Astrocyte (in vitro differentiated cells and primary cell): ENCODE measurements at places on chromosomes 2 and 18. TPM values are rescaled to one million over a fixed set of nuclear protein-coding genes. Genes with fewer than 3 reads are reported as not detected.
A peak's percentile ranks its signal among the peaks of the same experiment; 100 is the strongest.

The DSG2 gene
- total RNA-seq, result 154 and 168 TPM in 2 replicates

The AKAIN1 gene
- not detected in 2 replicates for total RNA-seq

The INHBB gene
- 7.1 and 19.8 TPM in 2 replicates for total RNA-seq

The PLEKHH2 gene
- total RNA-seq, result 0.84 and 1.1 TPM in 2 replicates

The ECEL1 gene
- 0.14 TPM in 1 of 2 replicates, not detected in the other for total RNA-seq

The XDH gene
- 1.9 and 2.2 TPM in 2 replicates for total RNA-seq

The FECH gene
- total RNA-seq, result 25.1 and 31.7 TPM in 2 replicates

The SERPINB11 gene
- not detected in 2 replicates for total RNA-seq

The RPS27A gene
- 746 and 840 TPM in 2 replicates for total RNA-seq

The MARCHF4 gene
- 28.1 and 42.8 TPM in 2 replicates for total RNA-seq

The REG1B gene
- total RNA-seq, result not detected in 2 replicates

The TGFA gene
- 0.55 and 1.4 TPM in 2 replicates for total RNA-seq

The SULT1C2 gene
- total RNA-seq, result 0.23 TPM in 1 of 2 replicates, not detected in the other

The OR6B2 gene
- total RNA-seq, result not detected in 2 replicates

The LMAN1 gene
- total RNA-seq, result 123 and 141 TPM in 2 replicates

The RAMP1 gene
- total RNA-seq, result 9.1 and 13.7 TPM in 2 replicates

The SLC9A2 gene
- total RNA-seq, result 0.32 TPM in 1 of 2 replicates, not detected in the other

The USP40 gene
- total RNA-seq, result 23.6 and 25.4 TPM in 2 replicates

The SLC4A5 gene
- total RNA-seq, result 0.36 and 0.41 TPM in 2 replicates

The GPR155 gene
- total RNA-seq, result 9.3 and 11.0 TPM in 2 replicates

The SCYGR3 gene
- total RNA-seq, result not detected in 2 replicates

The CCL20 gene
- total RNA-seq, result not detected in 2 replicates

The KATNAL2 gene
- total RNA-seq, result 3.0 and 3.8 TPM in 2 replicates

- no peak for DNase-seq
These were observed 45.3 kb upstream of the STAT1 start for GRCh38 chr2:191059308-191059707.

DNA sequence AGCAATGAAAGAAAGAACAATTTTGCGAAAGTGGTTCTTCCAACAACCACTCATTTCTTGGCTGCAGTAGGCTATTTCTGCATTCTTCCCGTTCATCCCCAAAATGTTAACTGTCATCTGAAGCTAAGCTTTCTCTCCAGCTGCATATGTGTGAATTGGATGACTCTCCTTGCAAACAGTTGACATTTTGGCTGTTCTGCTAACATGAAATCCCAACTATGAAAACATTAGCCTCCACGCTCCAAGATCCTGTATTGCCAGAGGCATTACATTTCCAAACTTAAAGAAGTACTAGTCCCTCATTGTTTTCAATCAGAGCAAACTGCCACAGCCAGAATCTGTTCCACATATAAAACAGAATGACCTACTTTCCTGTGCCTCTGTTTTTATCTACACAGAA is 88.5 kb downstream of the TGIF1 start:
- DNase-seq, result no peak

DNA sequence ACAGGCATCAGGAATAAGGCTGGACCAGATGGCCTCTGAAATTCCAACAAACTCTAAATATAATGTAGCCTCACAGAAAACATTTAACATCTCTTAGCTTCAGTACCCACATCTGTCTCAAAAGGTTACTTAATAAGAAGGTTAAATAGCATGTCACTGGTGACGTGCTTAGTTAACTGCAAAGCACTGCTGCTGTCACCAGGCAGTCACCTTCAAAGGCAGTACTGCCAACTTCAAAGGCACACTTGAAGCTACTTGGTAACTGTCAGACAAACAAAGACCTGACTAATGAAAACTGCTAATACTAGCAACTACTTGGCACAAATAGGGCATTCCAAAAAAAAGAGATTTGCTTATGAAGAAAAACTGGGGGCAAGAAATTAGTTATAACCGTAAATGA is 36.2 kb downstream of the EPG5 start:
- no peak for DNase-seq

DNA sequence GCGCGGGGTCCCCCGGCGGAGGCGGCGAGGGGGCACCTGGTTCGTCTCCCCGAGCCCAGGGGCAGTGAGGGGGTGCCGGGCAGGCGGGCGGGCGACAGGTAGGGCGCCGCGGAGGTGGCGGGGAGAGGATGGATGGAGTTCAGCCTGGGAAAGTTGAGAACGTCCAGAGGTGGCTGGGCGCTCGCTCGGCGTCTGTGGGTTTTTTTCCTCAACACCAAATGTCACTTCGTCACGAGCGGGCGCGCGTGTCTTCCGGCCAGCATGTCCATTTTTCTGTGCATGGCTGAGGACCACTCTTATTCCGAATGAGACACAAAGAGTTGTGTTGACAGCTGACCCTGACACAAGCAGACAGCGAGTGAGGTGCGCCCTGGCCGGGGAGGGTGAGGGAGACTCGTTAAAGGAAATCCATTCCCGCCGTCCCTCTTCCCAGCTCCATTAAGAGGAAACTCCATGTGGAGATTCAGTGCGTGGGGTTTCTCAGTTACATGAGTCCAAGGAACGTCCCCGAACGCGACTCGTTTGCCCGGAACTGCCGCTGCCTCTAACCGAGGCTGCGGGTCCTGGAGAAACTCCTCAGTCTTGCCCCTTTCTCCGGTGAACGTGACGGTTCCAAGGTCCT is 859 bp downstream of the GREB1L start:
- peak; percentile 17 for DNase-seq

DNA sequence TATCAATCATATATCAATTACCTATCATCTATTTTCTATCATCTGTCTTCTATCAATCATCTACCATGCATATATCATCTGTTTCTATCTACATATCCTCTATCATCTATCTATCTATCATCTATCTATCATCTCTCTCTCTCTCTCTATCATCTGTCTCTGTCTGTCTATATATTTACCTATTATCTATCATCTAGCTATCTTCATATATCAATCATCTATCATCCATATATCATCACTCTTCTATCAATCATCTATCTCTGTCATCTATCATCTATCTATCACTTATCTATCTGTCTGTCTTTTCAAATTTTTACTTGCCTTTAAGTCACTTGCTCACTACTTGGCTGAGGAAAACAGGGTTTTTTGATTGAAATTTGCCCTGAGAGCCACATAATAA is 592.3 kb downstream of the DCDC2C start:
- DNase-seq, result no peak

DNA sequence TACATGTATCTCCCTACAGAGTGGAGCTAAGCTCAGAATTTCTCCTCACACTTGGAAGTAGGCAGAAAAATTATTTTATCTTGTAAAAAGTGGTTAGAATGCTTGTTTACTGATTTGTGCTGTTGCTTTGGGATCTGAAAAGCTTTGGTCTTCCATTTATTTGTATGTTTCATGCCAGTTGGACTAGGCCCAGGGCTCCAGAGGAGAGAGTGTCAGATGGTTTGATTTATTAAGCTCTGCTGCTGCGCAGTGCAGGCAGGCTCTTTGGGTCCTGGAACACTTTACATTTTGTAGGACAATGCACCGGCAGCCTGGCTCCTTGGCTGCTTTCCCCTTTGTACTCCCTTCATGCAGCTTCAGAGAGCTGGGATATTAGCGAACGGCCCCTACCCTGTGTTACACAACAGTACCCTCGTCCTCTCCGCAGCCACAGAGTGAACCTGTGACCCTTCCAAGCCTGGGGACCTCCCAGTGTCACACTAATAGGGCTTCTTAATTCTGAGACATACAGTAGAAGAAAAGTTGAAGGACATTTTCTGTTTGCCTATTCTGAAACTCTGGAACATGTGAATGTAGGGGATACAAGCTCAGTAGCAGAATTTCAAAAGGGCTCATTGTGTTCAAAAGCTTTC is 56.7 kb upstream of the EML6 start:
- peak; percentile 24 for DNase-seq

GRCh38 chr18:4369705-4370104 is 85.4 kb downstream of the DLGAP1 start:
- DNase-seq, result no peak

GRCh38 chr18:47931718-47932103 is 1.3 kb upstream of the SMAD2 start:
- DNase-seq, result no peak

DNA sequence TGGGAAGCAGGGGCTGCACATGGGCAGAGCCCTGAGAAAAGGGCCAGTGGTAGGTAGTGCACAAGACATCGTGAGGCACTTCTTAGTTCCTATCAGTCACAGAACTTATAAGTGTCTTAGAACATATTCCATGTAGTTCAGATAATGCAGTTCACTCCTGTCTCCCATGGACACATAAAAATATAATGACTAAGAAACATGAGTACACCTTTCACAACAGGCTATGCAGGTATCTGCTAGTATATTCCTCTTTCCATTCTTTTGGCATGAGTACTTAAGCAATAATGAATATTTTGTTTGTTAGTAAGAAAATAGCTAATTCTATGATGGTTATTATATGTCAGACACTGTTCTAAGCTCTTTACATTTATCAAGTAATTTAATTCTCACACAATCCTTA is 808.4 kb downstream of the BCL11A start:
- no peak for DNase-seq

GRCh38 chr2:134815741-134816140 is 22.7 kb upstream of the ACMSD start:
- DNase-seq, result no peak

- DNase-seq, result peak; percentile 77
These were observed 1.2 kb downstream of the TFPI start for GRCh38 chr2:187552828-187553681.

GRCh38 chr2:125456693-125457363 is 1199.1 kb upstream of the GYPC start:
- no peak for DNase-seq

- DNase-seq, result no peak
These were observed 27.3 kb downstream of the GPC1 start for GRCh38 chr2:240462707-240463273.

GRCh38 chr2:66082581-66082980 is 352.3 kb upstream of the MEIS1 start:
- DNase-seq, result no peak

GRCh38 chr2:59732871-59733566 is 820.4 kb downstream of the BCL11A start:
- DNase-seq, result no peak

DNA sequence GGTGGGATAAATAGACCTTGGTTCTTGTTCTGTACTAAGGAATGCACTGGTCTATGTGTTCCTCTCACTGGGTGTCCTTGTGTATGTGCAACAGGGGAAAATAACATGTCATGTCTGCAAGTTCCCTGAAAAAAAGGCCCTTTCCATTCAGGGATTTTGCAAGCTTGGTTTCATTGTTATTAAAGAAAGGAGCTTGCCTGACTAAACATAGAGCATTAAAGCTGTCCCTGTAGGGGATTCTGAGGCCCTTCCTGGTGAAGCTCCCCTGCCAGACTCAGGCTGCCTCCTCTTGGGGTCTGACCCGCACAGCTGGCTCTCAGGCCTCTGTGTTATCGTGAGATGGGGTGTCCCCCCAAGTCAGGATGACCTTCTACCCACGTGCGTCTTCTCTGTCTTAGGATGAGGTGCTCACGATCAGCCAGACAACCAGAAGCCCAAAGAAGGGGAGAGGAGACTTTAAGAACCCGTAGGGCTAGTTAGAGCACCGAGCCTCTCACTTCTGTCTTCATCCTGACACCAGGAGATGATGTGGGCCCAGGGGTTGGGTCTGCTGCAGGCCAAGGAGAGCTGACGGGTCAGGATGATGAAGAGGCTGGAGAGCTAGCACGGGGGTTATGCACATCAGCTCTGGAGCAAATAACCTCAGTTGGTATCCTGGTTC is 21.2 kb downstream of the CAPG start:
- no peak for DNase-seq

DNA sequence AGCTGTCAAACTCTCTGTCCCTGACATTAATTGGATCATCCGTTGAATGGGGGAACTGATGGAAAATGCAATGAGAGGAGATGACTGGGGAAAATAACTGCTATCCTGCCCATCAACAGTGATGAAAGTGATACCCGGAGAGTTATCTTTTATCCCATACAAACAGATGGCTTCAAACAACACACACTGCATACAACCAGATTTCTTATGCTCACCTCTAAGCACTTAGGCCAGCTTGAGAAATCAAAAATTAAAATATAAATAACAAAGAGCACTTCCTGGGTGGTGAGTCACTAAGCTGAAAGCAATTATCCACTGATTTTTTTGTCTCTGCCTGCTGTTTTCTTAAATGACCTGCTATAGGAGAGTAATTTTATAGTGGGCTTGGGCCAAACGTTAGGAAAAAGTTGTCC is 237.6 kb upstream of the RGPD4 start:
- DNase-seq, result peak; percentile 26

GRCh38 chr18:35466815-35467623 is 30.7 kb downstream of the INO80C start:
- no peak for DNase-seq

GRCh38 chr2:54074606-54075341 is 40.6 kb upstream of the ACYP2 start:
- peak; percentile 96 for DNase-seq

DNA sequence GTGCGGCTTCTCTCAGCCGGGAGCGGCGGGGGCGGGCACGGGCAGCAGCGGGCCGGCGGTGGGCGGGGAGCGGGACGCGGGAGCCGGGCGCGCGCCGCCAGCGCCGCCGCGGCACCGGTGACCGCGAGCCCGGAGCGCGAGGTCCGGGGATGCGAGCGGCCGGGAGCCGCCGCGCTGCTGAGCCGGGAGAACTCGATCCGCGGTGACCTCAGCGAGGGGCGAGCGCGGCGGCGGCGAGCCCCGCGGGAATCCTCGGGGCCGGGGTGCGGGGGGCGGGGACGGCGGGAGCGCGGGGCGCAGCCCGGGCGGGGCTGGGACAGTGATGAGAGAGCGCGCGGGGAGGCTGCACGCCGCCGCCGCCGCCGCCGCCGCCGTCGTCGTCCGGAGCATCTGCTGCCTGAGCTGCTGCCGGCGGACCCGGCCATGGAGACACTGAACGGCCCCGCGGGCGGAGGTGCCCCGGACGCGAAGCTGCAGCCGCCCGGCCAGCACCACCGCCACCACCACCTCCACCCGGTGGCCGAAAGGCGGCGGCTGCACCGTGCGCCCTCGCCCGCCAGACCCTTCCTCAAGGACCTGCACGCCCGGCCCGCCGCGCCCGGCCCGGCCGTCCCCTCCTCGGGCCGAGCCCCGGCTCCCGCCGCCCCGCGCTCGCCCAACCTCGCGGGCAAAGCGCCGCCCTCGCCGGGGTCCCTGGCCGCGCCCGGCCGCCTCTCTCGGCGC is at the start of gene MTCL1:
MTCL1 (plus strand) TSS at position 319 of the 723 bp plus-strand sequence; CDS start at position 424, 105 bp downstream.
- peak; percentile 19 for DNase-seq

GRCh38 chr2:136767030-136767429 is 1.7 kb downstream of the THSD7B start:
- DNase-seq, result no peak

- peak; percentile 48 for DNase-seq
These were observed 636.9 kb downstream of the PLCL1 start for GRCh38 chr2:198441246-198441645.

- DNase-seq, result peak; percentile 18
These were observed 294.7 kb downstream of the MEIS1 start for GRCh38 chr2:66729416-66730330.

DNA sequence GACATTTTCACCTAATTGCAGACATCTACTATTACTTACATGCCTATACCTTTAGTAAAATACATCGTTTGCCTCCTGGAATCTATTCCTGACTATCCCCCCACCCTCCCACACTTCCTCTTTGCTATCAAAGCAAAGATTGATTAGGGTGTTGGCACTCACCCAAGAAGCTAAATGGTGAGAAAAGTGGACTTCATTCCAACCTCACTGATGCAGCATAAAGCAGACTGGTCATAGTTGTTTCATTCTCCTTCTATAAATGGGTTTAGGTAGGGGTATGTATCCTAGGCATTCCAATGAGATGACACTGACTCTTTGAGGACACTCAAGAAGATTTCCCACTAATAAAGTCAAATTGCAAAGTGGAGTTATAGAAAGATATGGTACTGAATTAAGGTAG is 97.4 kb downstream of the LRP1B start:
- DNase-seq, result peak; percentile 83
